Mesothelial cell of epicardium (in vitro differentiated cells): ENCODE measurements at places on chromosomes 7 and 10.
A peak's percentile ranks its signal among the peaks of the same experiment; 100 is the strongest.

- H3K27ac ChIP-seq, result no peak overlapping the region
- H3K36me3 ChIP-seq, result peaks cover 2% of the 10 kb centered on the region
- H3K4me1 ChIP-seq, result peaks cover 15% of the 10 kb centered on the region
- no peak overlapping the region for H3K4me3 ChIP-seq
Measured at GRCh38 chr7:29607889-29608288, 44.3 kb downstream of the PRR15 start.

DNA sequence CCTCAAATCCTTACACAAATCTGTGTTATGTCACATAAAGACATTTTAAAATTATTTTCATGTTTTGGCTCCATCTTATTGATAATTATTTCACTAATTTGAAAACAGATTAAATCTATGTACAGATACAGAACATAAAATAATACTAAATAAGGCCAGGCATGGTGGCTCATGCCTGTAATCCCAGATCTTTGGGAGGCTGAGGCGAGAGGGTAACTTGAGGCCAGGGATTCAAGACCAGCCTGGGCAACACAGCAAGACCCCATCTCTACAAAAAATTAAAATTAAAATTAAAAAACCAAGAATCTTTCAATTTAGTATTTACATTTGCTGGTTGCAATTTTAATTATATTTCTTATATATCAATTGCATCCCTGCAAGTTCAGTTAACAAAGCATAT is 246.4 kb upstream of the MKLN1 start:
- no peak for DNase-seq
- H3K36me3 ChIP-seq, result no peaks in the 10 kb centered on the region
- peaks cover 7% of the 10 kb centered on the region for H3K4me1 ChIP-seq
- no peak overlapping the region for H3K27ac ChIP-seq
- H3K4me3 ChIP-seq, result no peak overlapping the region

DNA sequence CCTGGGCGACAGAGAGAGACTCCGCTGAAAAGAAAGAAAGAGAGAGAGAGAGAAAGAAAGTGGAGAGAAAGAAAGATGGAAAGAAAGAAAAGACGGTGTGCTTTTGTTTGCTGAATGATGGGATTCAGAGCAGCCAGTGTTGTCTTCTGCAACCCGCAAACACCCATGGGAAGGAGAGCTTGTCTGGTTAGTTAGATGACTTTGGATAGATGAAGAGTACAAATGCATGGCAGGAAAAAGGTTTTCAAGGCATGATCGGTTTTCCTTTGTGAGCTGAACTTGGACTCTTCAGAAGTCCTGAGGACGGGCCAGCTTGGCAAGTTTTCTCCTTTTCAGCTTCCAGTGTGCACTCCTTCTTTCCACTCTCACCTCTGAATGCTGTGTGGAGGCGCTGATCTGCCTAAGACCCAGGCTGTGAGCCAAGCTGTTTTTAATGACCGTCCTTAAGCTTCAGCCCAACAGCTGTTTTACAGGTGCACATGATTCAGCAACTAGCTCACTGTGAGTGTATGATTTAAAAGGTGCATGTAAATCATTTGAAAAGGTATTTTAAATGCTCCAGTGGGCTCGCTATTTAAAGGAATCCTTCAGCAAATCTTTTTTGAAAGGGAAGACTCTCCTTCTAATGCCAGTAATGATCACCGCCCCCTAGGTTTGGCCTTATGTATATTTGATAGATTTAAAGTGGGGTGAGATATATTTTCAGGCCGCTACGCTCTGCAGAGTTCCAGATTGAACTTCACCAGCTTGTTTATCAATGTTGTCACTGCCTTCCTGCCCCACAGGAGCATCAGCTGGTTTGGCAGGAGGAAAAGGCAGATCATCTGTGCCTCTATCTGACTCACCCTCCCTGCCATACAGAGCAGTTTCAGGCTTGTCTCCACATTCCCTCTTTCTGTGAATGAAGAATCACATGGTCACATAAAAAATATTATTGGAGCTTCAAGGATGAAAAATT is 115.0 kb downstream of the PLXDC2 start:
- no peak for DNase-seq
- peaks cover 2% of the 10 kb centered on the region for H3K36me3 ChIP-seq
- H3K27ac ChIP-seq, result peak overlapping the region; percentile 90
- H3K27me3 ChIP-seq, result no peaks in the 10 kb centered on the region

GRCh38 chr10:110409926-110410325 is 87.8 kb upstream of the DUSP5 start:
- H3K4me3 ChIP-seq, result no peak overlapping the region
- peak overlapping the region; percentile 98 for H3K27ac ChIP-seq
- no peaks in the 10 kb centered on the region for H3K27me3 ChIP-seq
- H3K4me1 ChIP-seq, result peaks cover 68% of the 10 kb centered on the region
- no peak for DNase-seq
- no peaks in the 10 kb centered on the region for H3K36me3 ChIP-seq

- H3K4me3 ChIP-seq, result no peak overlapping the region
- H3K27ac ChIP-seq, result no peak overlapping the region
- H3K4me1 ChIP-seq, result no peaks in the 10 kb centered on the region
- H3K27me3 ChIP-seq, result no peaks in the 10 kb centered on the region
- no peak for DNase-seq
Measured at GRCh38 chr10:19546224-19546623, 270.0 kb upstream of the PLXDC2 start.

DNA sequence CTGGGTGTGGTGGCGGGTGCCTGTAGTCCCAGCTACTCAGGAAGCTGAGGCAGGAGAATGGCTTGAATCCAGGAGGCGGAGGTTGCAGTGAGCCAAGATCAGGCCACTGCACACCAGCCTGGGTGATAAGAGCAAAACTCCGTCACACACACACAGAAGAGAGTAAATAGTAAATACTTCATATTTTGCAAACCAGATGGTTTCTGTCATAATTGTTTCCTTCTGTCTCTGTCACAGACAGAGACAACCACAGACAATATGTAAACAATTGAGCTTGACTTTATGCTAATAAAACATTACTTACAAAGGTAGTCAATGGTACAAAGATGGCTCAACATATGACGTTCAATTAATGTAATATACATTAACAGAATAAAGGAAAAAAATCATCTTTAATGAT is 83.7 kb downstream of the JMJD1C start:
- DNase-seq, result no peak
- no peak overlapping the region for H3K27ac ChIP-seq
- no peak overlapping the region for H3K4me3 ChIP-seq
- H3K36me3 ChIP-seq, result peaks cover 10% of the 10 kb centered on the region
- no peaks in the 10 kb centered on the region for H3K27me3 ChIP-seq

DNA sequence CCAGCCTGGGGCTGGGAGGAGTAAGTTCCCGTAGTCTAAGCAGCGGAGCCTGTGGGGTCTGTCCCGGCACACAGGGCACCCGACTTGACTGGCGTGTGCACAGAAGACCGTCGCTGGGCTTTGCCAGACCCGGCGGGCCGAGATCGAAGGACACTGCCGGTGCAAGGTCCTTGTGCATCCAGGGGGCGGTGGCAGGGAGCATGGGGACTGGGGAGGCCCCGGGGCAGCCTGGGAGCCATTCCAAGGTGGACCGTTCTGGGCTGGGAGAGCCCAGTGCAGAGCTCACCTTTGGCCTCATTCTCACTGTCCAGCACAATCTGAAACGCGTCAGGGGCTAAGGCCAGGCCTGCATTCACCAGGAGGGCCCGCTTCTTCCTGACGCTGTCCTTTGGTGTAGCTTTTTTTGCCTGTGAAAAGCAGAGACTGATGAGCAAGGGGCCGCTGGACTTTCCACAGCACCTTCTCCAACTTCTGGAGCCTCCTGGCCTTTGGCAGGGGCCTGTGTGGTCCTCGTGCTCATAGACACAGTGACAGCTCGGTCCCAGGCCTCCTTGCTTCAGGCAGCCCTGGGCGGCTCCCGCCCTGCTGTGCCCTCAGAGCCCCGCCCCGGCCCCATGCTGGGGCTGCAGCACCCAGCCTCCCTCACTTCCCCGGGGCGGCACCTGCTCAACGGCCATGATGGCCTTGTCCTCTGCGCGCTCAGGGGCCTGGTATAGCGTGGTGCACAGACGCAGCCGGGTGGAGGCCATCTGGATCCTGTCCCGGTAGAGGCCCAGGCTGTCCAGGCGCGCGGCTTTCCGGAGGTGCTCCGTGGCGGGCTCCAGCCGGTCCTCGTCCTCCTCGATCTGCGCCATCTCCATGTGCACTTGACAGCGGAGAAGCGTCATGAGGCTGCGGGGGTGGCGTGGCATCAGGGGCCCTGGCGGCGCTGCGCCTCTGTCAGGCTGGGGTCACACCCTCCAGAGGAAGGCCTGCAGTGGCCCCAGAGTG is 20.3 kb downstream of the CFAP46 start:
- peaks cover 3% of the 10 kb centered on the region for H3K4me1 ChIP-seq
- no peaks in the 10 kb centered on the region for H3K36me3 ChIP-seq
- H3K27ac ChIP-seq, result no peak overlapping the region
- DNase-seq, result no peak
- H3K27me3 ChIP-seq, result no peaks in the 10 kb centered on the region

- H3K4me1 ChIP-seq, result peaks cover 64% of the 10 kb centered on the region
- peak overlapping the region; percentile 84 for H3K4me3 ChIP-seq
- H3K27me3 ChIP-seq, result no peaks in the 10 kb centered on the region
- DNase-seq, result no peak
- no peaks in the 10 kb centered on the region for H3K36me3 ChIP-seq
- H3K27ac ChIP-seq, result peak overlapping the region; percentile 95
Measured at GRCh38 chr10:102118867-102119266, 1.3 kb downstream of the LDB1 start.

DNA sequence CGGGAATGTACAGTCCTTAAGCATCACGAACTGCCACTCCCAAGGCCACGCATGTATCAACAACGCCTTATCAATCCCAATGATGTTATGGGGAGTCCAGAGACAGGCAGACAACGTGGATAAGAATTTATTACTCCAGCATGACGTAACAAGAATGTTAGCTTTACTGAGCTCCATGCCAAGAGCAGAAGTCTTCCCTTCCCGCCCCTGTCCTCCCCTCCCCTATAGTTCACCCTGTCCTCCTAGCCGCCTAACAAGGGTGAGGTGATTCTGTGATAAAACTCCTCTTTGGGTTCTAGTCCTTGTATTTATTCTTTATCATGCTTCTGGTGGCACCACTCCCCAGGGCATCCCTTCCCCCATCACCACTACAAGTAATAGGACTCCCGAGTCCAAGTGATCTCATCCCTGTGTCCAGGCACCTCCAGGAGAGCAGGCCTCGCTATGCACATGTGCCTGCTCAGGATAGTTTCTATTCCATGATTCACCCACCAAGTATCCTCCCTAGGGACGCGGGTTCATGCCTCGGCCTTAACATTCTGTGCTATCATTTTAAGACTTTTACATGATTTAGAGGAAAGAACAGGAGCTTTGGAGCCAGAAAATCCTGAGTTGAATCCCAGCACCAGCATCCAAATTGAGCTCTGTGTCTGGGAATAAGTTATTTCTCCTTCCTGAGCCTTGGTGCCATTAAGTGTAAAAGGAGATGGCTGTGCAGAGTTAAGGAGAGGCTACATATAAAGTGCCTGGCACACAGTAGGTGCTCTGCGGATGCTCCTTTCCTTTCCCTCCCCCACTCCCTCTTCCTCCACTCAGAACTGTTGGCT is 15.4 kb downstream of the GSDME start:
- no peak for DNase-seq
- H3K36me3 ChIP-seq, result peaks cover 13% of the 10 kb centered on the region
- no peak overlapping the region for H3K4me3 ChIP-seq
- H3K27me3 ChIP-seq, result no peaks in the 10 kb centered on the region
- peak overlapping the region; percentile 87 for H3K27ac ChIP-seq

- H3K27me3 ChIP-seq, result peaks cover 28% of the 10 kb centered on the region
- peaks cover 20% of the 10 kb centered on the region for H3K36me3 ChIP-seq
- H3K4me1 ChIP-seq, result peaks cover 11% of the 10 kb centered on the region
- H3K27ac ChIP-seq, result no peak overlapping the region
Measured at GRCh38 chr7:128792471-128793180, 858 bp downstream of the CCDC136 start.

GRCh38 chr7:142379201-142379885 is 121.5 kb upstream of the PRSS58 start:
- H3K4me1 ChIP-seq, result peaks cover 7% of the 10 kb centered on the region
- H3K4me3 ChIP-seq, result no peak overlapping the region
- no peaks in the 10 kb centered on the region for H3K36me3 ChIP-seq
- no peaks in the 10 kb centered on the region for H3K27me3 ChIP-seq

DNA sequence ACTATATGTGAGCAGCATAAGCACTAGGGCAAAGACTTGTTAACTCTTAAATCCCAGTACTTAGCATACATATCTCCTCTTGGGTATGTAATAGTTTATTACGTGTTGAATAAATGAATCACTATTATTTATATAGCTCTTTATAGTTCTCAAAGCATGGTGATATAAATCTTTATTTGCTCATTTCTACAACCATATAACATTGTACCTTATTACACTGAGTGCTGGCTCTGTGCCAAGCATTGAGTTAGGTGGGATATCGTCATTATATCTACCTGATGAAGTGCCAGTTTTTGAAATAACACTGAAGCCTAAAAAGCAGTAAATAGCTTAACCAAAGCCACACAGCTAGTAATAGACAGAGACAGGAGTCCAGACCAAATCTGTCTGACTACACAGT is 27.9 kb downstream of the AHR start:
- no peak for DNase-seq
- no peak overlapping the region for H3K27ac ChIP-seq
- H3K27me3 ChIP-seq, result no peaks in the 10 kb centered on the region

GRCh38 chr7:76202666-76203030 is 952 bp downstream of the SRRM3 start:
- no peaks in the 10 kb centered on the region for H3K36me3 ChIP-seq
- DNase-seq, result no peak
- H3K27me3 ChIP-seq, result peaks cover 28% of the 10 kb centered on the region
- H3K4me3 ChIP-seq, result no peak overlapping the region
- peaks cover 2% of the 10 kb centered on the region for H3K4me1 ChIP-seq
